ENCODE measurements at places on chromosomes 7 and 10.

GRCh38 chr10:98673171-98673782 lies 226.5 kb upstream of the HPS1 start:
- peak; percentile 27 for DNase-seq

DNA sequence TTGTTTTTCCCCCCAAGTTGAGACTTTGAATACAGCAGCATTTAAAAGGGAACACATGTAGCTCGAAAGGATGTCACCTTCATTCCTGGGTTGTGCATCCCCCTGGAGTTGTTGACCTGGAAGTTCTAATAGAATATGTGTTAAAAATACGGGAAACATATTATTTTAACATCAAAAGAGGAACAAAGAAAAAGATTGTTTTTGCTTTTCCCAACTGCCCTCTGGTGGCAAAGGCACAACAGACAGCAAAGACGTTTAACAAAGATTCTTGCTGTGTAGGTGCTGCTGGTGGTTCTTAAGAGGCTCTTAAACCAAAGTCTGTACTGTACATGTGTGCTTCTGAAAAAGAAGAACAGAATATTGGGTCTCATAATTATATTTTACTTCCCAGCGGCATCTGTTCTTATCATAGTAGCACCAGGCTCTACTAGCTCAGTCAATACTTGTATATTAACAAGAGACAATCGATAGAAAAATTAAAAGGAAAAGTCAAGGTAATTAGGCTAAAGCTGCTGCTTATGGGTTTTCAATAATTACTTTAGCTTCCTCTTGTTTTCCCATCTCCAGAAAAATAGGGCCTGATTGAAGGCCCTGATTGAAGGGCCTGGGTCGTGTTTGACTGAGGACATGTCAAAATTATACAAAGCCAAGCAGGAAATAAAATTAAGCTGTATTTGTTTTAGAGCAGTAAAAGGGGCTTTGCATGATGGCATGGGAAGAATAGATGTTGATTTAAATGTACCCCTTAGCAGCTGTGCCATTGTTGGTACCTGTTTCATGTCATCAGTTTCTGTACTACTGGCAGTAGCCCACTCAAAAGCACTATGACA lies 384.2 kb upstream of the LRGUK start:
- no peak for DNase-seq

DNA sequence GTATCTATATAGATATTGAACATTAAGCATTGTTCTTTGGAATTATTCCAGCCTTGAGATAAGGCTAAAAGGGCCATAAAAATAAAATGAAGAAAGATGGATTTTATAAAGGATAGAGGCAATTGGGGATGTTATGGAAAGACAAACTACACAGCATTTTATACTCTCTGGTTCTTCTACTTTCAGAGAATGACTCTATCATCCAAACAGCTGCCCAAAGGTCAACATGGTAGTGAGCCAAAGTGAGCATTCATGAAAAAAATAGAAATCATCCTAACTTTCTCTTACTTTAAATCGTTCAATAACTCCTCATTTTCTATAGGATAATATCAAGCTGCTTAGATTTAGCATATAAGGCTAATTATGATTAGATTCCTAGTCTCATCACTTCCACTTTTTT lies 25.2 kb downstream of the IMMP2L start:
- no peak for DNase-seq

GRCh38 chr10:119233821-119234220 lies 26.4 kb downstream of the GRK5 start:
- DNase-seq = no peak

DNA sequence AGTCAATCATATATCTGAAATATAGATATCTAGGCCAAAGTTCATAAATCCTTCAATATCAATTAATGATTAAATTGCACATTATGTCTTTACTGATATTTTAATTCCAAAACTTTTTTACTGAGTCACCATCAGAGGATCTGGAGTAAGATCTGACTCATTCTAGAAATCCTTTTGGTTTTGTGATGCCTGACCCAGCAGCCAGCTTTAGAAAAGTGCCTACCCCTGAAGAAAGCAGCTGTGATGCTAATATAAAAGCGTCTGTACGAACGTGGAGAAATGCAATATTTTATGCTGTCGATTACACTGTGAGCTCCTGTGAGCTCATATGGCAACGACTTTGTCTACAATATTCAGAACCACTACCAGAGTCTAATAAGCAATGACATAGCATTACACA lies 142.5 kb upstream of the LRRTM3 start:
- DNase-seq = no peak

DNA sequence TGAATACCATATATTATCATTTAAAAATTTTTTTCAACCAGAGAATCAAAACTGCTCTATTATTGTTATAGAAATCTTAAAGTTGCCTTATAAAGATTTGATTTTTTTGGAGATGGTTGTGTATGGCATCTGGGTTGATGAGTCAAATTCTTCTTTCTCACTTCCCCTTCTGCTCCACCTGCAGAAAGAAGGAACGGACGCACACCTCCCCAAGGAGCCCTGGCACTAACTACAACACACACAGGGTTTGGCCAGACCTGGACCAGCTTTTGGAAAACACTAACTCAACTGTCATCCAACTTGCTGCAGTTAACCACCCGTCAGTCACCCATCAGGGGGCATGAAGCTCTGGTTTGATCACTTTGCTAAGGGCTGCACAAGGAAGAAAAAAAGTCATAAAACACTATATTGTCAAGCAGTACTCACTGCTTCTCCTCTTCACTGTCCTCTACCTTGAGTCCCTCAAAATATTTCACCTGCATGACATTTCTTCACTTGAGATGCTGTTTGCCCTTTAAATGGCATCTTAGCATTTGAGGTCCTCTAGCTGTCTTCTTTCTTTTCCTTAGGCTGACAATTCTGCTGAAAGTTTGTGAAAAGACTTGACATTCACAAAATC lies 266.7 kb upstream of the PHF14 start:
- DNase-seq = no peak

Data from NCI-H524 treated with DMSO at 0.1 percent for 48 hours (cell line).